IMR-90 (cell line): ENCODE measurements at places on chromosomes 11 and 22. TPM values are rescaled to one million over a fixed set of nuclear protein-coding genes. Genes with fewer than 3 reads are reported as not detected.

The PIWIL4 gene
- 0.56 and 0.72 TPM in 2 replicates for total RNA-seq

- no peak for DNase-seq
Measured at GRCh38 chr11:59212744-59213631, at the start of gene MPEG1. Gene MPEG1 (minus strand): TSS chr11:59212927. CDS start chr11:59212865, 62 bp downstream.

DNA sequence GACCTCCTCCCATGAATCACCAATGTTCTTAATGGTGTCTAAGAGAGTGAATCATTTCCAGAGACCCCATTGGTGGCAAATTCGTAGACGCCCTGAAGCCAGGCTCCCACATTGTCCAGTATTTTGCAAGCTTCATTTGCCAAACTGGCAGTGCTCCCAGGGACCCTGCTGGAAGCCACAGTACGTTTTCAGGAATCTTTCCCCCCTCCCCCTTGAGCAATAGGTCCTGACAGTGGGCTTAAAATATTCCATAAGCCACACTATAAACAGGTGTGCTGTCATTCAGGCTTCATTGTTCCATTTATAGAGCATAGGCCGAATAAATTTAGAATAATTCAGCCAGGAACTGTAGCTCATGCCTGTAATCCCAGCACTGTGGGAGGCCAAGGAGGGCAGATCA lies 125.3 kb downstream of the MORC2 start:
- DNase-seq = no peak

DNA sequence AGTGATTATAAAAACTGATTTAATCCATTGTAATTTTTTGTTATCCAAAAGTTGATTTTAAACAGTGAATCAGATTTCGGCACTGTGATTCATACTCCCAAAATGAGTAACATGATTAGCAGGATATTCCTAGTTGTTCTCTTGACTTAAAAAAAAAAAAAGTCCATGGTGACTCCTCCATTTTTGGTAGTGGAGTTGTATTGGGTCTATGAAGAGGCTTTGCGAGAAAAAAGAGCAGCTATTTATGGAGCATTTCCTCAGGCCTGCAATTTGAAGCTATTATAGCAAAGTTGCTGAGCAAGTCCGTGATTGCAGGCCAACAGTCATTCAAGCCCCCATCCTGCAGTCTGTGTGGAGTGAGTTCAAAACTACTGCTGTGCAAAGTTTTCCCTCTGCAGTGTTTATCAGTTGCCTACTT lies 28.8 kb downstream of the YAP1 start:
- DNase-seq = peak; percentile 93

The VSIG10L2 gene
- total RNA-seq = under 0.01 TPM in 1 of 2 replicates, not detected in the other

The KRTAP5-7 gene
- not detected in 2 replicates for total RNA-seq

The CRYBB2 gene
- not detected in 2 replicates for total RNA-seq

- DNase-seq = no peak
Measured at GRCh38 chr11:3131330-3131941, 33.7 kb downstream of the OSBPL5 start.

GRCh38 chr11:23124996-23125395 lies 264.7 kb upstream of the CCDC179 start:
- no peak for DNase-seq

DNA sequence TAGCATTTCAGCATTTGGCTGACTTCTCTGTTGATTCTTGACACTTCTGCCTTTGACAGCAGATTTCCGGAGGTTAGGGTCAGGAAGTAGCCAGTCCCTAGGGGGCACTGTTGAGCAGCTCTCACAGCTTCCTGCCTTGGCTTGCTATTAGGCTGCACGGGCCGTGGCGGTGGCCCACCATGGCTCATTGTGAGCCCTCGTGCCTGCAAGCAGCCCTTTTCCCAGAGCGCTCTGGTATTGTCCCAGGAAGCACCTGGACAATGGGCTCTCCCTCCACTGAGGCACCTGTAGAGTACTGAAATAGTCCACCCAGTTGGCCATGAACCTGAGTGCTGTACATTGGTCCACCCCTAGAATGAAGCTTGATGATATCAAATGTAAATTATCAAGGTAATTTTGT lies 100.2 kb upstream of the GAL start:
- DNase-seq = peak; percentile 4

The CHRNA10 gene
- total RNA-seq = under 0.01 and 0.36 TPM in 2 replicates

- DNase-seq = no peak
Measured at GRCh38 chr22:44160421-44160820, 20.3 kb upstream of the PARVG start.

DNA sequence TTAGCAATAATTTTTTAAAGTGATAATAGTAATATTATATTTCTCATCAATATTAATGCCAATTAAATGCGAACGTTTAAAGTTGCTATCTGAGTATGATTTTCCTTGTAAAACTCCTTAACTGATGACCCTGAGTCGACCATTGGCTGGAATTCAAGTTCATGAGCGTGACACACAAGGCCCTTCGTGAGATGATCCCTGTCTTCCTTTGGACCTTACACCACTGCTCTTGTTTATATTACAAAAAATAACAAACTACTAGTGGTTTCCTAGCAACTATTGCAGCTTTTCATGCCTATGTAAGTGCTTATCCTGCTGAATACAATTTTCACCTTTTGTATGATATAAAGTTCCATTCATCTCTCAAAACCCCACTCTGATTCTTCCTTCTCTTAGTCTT lies 752.9 kb downstream of the CNTN5 start:
- peak; percentile 60 for DNase-seq

GRCh38 chr11:119389611-119390254 lies 8.2 kb upstream of the USP2 start:
- no peak for DNase-seq

GRCh38 chr11:5277807-5278382 lies 8.2 kb upstream of the HBE1 start:
- DNase-seq = no peak

- DNase-seq = peak; percentile 26
Measured at GRCh38 chr22:44648085-44648820, 53.8 kb upstream of the PRR5 start.

GRCh38 chr22:42367980-42368378 lies 64.2 kb downstream of the NFAM1 start:
- no peak for DNase-seq

DNA sequence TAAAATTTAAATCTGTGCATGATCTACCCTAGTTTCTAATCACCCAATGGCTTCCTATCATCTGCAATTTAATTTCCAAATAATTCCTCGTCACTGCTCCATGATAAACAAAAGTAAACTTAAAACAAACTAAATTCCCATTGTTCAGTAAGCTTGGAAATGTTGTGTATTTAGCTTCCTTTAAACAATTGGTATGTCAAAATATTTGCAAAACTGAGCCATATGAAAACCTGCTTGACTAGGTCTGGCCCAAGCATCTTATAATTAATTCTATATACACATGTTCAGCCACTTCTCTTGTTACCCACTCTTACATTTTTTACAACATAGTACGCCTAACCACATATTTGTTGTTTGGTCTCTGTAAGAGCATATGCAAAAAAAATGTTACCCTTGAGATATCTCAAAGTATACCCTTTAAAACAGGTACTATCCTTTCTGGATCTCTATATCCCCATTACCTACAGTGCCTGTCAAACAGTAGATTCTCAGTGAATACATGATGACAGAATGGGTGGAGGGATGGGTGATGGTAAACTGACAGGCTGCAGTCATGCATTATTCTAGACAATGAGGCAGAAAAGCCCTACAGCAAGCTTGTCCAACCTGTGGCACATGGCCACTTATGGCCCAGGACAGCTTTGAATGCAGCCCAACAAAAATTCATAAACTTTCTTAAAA lies 1277.9 kb upstream of the TENM4 start:
- DNase-seq = no peak

DNA sequence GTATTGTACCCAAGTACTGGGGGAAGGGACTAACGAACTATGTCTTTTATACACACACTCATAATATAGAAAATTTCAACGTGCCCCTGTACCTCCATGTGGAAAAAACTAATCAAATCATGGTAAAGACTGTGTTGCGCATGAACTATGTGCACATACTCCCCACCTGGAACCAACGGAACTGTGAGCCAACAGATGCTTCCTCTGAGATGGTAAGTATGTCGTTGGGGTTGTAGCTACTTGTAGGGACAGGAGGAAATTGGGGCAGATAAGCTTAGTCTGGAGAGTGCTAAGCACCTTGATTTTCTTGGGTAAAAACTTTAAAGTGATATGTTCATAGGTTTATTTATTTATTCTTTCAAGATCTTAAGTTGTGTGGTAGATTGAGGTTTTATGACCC lies 40.1 kb downstream of the GLYAT start:
- no peak for DNase-seq

DNA sequence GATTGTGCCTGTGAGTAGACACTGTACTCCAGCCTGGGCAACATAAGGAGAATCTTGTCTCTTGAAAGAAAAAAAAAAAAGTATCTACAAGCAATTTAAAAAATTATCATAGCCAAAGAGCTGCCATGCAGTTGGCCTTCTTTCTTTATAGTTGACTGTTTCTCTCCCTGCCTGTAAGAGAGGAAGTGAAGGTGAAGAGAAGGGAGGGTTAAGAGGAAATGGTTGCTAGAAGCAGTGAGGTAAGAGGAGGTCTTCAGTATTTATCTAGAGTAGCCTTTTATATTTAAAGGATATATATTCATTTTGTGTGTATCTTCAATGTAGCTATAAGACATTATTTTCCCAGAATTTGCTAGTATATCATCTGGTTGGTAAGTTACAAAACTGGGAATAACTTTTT lies 217.9 kb downstream of the TMEM135 start:
- DNase-seq = no peak

The KRTAP5-2 gene
- not detected in 2 replicates for total RNA-seq

The SLC5A4 gene
- total RNA-seq = under 0.01 and 0.18 TPM in 2 replicates
